SJSA1 (cell line): ENCODE measurements at places on chromosomes 6 and 20.

GRCh38 chr6:31730631-31731086 lies 1.6 kb upstream of the DDAH2 start:
- no peak for DNase-seq

DNA sequence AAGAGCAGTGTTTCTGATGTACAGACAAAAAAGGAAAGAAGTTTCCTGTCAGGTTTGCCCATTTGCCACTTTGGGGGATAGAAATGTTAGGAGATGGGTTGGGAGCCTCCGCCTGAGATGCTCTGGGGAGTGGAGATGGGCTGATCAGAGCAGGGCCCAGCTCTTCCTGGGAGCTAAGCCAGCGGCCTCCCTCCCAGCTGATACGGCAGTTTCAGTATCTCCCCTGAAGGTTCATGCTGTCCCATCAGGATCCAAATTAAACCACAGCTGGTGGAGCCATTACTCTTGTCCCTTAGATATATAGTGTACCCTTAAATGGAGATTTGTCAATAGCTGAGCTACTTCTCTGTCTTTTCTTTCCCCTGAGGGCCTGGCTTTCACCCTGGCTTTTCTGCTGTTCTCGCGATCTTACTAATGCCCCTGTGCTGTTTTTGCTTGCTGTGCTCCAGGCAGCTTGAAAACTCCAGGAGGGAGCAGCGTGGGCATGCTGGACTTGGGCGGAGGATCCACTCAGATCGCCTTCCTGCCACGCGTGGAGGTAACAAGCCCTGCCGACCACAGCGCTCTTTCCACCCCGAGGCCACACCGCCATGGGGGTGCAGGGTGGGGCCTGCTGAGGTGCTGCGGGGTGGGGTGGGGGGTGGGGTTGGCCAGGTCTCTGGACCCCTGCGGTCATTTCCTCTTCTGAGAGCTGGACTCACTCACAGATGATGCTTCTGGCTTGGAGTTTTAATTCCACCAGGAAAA lies 20.9 kb downstream of the ENTPD6 start:
- no peak for DNase-seq

GRCh38 chr20:51939259-51939585 lies 136.9 kb upstream of the SALL4 start:
- no peak for DNase-seq

DNA sequence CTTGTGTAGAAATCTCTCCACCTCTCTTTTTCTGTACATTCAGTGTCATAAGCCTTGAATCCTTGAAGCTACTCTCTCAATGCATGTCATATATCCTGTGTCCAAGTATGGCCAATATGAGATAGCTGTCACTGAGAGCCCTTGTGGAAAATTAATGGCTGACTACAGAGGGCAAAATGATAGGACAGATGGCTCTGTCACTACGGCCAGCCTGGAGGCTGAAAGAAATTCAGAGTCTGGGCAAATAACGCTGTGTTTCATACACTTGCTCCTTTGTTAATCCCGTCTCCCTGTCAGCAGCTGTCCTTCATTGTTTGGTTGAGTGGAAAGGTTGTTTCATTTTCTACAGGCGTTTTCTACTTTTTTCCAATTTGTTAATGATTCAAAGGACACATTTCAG lies 70.4 kb upstream of the VGLL2 start:
- DNase-seq: no peak

DNA sequence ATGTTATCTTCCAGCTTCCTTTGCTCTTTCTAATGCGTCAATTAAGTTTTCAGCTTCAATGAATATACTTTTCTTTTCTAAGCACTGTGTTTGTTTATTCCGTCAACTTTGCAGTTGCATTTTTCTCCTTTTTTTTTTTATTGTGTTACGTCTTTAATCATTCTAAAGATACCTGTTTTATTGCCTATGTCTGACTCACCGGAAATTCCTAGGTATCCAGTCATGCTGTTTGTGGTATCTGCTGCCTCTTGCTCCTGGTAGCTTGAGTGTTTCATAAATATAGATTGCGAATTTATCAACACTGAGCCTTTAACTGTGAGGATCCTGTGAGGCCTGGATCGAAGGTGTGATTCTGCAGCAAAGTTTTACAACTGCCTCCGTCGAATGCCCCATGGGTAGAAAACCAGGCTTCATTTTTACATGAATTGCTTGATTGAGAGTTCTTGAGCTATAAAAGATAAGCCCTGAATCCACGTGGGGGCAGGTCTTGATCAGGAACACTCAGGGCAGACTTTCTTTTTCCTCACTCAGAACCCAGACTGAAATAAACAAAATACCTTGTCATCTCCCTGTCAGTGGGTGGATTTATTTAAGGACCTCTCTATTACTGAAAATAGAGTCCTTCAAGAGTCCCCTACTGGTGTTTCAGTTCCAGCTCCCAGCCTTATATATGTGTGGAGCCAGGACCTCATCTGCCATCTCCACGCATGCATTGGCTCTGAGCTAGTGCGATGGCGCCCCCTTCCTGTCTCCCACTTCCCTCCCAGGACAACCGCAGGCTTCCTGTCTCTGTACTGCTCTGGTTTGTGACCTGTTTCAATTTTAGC lies 60.1 kb upstream of the LRRC1 start:
- DNase-seq: peak; percentile 96
